Hair follicular keratinocyte (primary cell): ENCODE measurements at places on chromosomes 16 and 17. TPM values are rescaled to one million over a fixed set of nuclear protein-coding genes. Genes with fewer than 3 reads are reported as not detected.

Gene CDRT15L2
- not detected in 2 replicates for total RNA-seq

Gene TSNAXIP1
- total RNA-seq: 0.30 TPM in 1 of 2 replicates, not detected in the other

Gene MRPL12
- 82.5 and 175 TPM in 2 replicates for total RNA-seq

Gene RGS11
- total RNA-seq: 0.11 and 0.16 TPM in 2 replicates

Gene RAB26
- total RNA-seq: not detected in 2 replicates

Gene SLC12A3
- 0.08 TPM in 1 of 2 replicates, not detected in the other for total RNA-seq

Gene KIF19
- not detected in 2 replicates for total RNA-seq

Gene VMO1
- total RNA-seq: 0.31 TPM in 1 of 2 replicates, not detected in the other

Gene IRX3
- 7.7 and 8.7 TPM in 2 replicates for total RNA-seq
